ENCODE measurements at places on chromosomes 1 and 21. TPM values are rescaled to one million over a fixed set of nuclear protein-coding genes. Genes with fewer than 3 reads are reported as not detected.

DNA sequence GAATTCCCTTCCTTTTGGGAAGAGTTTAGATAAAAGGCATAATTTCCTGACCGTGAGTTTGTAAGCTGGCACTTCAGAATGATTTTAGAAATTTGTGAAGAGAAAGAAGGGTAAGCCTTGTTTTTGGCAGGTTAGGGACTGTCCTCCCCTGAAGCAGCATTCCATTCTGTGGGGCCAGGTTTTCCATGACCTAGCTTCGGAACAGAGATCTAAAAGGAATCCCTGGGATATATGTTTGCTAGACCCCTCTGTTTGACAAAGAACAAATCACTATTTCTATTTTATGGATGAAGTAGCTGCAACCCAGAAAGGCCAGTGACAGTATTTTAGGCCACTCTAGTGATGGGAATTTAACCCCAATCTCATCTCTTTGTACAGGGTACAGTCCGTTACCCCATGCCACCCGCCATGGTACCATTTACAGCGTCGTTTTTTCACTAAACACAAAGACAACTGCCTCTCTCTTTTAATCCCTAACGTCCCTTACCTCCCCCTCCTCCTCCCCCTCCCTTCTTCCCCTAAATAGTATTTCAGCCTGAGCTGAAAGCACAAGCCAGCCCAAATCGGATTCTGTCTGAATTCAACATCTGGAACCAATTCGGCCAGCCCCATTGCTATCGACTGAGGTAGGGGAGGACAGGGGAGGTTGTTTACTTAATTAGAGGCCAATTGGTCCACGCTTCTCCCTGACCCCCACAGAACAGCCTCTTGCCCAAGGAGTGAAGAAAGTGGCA is 23.4 kb upstream of the IKBKE start:
- no peak for DNase-seq

DNA sequence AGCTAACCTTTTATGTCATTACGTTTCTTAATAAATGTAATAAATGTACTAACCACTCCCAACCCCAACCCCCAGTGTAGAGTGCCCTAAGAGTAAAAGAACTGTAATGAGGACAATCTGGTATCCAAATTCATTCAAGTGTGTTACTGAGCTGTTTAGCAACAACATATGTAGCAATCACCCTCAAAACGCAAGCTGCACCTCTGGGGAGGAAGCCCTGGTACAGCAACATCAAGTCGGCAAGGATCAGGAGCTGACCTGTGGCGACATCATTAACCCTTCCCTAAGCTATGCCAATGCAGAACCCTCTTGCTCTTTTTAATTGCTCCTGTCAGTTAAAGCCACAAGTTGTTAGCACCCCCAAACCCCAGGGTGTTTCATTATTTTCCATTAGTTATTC is 47.1 kb downstream of the STX6 start:
- DNase-seq = no peak

DNA sequence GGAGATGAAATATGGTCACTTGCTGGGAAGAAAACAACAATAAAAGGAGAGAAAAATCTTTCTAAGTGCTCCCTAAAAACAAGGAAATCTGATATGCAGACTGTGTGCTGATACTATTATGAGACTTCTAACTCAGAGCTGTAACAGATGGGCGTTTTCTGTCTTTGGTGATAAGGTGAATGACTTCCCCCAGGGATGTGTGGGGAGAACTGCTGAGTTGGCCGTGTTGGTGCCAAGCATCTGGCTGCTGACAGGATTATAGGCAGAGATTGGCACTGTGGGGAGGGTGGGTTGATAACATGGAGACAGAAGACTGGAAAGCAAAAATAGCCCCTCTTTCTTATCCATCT is 438.5 kb upstream of the PLXNA2 start:
- DNase-seq = no peak

DNA sequence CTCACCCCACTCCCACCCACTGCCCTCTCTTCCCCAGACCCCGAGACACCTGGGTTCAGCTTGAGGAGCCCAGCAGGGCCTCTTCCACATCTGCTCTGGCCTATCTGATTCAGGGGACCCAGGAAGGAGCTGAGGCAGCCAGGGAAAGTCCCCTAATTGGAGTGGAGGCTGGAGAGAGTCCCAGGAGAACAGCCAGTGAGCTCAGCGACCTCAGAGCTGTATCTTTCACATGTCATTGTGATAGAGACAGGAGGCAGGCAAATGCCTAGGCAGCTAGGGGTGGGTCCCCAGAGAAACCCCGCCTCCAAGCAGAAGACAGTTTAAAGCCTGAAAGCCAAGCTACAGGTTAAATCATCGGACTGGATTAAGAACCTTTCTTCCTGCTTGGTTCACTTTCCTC is 122.7 kb downstream of the MATN1 start:
- DNase-seq = no peak

DNA sequence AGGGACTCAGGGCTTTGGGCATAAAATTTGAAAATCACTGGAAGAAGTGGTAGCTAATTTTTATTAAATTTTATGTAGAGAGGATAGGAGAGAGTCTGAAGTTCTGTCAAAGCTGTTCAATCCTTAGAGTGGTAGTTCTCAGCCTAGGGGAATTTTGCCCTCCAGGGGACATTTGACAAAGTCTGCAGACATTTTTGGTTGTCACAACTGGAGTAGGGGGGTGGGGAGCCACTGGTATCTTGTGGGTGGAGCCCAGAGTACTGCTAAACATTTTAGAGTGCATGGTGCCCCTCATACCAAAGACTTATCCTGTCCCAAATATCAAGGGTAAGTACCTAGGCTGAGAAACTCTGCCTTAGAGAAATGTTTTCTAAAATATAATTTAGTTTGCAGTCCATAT is 30.2 kb downstream of the RASAL2 start:
- DNase-seq = peak; percentile 47

CELA2A gene
- not detected for total RNA-seq

DNA sequence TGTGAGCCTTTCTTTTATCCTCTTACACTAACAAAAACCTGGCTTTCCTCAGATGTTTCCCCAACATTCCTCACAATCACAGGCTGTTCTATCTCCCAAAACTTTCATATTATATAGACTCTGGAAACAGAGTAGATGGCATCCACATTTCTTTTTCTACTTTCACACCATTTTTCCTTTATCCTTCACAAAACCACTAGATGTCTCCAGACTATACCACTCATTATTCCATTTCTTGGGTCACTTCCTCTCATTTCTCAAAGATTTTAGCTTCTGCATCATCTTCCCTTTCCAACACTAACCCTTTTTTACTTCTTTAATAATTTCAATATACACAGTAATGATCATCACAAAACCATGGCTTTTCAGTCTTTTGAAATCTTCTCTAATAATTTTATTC is 286.0 kb upstream of the DEPDC1 start:
- DNase-seq = no peak

CELA3A gene
- not detected for total RNA-seq

FMN2 gene
- not detected for total RNA-seq

DNA sequence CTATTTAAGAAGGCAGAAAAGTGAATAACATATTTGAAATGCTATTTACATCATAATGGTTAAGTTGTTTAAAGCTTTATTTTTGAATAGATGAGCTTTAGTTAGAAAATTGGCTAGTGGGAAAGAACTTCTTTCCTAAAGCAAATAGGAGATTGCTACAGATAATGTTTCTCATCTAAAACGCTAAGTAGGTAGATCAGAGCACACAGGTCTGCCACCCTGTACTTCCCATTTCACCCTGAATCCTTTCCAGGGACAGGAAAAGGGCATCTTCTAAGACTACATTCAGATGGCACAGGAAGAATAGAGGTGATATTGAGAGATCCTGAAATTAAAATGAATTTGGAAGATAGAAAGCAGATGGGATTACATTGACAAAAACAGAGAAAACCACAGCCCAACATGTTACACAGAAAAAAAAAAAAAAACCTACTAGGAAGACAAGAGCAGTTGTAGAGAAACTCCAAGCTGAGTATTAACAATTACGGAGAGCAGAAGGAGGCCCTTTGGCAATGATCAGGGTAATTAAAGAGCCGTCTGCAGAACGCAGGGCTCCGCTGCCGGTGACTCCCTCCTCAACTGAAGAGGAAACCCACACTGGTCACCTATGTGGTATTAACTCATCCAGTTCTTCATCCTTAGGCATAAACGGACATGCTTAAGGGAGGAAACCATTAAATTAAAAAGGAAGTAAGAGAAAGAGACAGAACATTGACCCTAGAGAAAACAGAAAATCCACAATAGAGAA is 53.6 kb upstream of the MAP10 start:
- DNase-seq = no peak

DNA sequence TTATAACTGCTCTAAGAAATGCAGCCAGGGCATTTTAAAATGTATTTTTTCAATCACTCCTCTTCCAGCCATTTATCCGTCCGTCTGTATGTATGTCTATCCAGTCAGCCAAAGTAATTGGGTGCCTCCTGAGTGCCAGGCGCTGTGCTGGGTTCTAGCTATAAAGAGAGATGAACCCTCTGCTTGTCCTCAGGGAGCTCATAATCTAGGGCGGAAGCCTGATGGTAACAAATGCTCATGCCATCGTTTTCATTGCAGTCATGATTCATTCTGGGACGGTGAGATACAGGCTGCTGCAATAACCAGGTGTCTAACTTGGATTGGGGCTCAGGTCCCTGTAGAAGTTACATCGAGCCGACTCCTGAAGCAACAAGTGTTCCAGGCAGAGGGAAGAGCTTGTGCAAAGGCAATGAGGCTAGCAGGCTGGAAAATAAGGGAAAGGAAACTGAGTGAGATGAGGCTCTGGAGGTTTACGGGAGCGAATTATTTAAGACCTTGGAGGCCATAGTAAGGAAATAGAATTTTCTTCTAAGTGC is 11.6 kb downstream of the IFI6 start:
- DNase-seq = no peak

DNA sequence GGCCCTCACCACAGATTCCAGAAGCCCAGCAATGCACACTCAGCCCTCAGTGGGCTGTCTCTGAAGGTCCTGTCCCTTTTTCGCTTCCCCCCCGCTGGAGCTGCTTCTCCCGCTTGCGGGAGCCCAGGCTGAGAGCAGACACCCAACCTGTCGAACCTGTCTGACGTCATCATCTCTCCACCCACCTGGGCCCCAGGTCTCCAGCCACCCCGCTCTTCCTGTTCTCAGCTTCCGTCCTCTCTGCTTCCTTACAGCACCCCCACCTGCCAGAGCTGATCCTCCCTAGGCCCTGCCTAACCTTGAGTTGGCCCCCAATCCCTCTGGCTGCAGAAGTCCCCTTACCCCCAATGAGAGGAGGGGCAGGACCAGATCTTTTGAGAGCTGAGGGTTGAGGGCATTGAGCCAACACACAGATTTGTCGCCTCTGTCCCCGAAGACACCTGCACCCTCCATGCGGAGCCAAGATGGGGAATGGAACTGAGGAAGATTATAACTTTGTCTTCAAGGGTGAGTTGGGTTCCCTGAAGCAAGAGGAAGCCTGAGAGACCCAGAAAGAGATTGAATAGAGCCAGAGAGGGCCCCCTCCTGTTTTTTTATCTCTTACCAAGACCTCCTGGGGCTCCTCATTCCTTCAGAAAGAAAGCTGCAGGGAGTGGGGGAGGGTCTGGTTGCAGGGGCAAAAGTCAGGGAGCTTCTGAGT is at the start of gene RAB25:
Gene RAB25 (plus strand): TSS at position 224 of the 700 bp plus-strand sequence. CDS start 241 bp downstream, at position 465.
- DNase-seq = peak; percentile 91

USP25 gene
- total RNA-seq = 46.7 TPM

- DNase-seq = no peak
These were observed 22.7 kb upstream of the TENT5B start for GRCh38 chr1:27035344-27035743.

DNA sequence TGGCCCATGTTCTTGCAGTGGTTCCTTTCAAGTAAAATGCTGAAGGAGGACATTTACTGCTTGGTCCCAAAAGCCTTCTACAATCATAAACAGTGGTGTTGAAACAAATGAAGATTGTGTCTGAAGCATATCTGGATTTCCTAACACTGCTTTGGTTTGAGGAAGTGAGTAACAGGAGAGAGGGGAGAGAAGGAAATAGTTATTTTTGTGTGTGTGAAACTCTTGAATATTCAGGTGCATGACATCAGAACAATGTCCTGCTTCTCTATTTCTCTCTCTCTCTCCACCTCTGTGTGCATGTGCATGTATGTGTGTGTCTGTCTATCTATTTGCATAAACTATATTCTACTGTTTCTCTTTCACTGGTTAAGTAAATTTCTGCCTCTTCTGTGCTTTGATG is 61.4 kb upstream of the TNFSF18 start:
- DNase-seq = no peak

- DNase-seq = no peak
These were observed 9.6 kb upstream of the CD34 start for GRCh38 chr1:207920444-207921021.

- DNase-seq = no peak
These were observed 13.8 kb downstream of the MIER1 start for GRCh38 chr1:66938613-66939012.

HAO2 gene
- 0.39 TPM for total RNA-seq

GRCh38 chr1:109793486-109794318 is 30.0 kb upstream of the EPS8L3 start:
- DNase-seq = no peak

GRCh38 chr1:6097824-6098223 is 52.1 kb downstream of the KCNAB2 start:
- no peak for DNase-seq

DNA sequence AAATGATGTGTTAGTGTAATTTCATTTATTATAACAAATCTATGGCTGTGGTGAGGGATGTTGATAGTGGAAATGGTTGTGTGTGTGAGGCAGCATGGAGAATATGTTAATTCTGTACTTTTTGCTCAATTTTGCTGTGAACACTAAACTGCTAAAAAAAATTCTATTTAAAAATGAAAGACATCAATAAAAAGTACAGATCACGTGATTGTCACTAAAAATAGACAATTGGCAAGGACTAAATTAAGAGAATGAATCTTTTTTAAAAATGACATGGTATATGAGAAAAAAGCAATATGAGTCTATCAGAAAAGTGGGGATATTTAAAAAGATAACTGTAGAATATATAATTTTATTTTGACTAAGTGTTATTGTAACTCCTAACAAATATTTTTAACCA is 15.7 kb upstream of the PIGK start:
- no peak for DNase-seq

DNA sequence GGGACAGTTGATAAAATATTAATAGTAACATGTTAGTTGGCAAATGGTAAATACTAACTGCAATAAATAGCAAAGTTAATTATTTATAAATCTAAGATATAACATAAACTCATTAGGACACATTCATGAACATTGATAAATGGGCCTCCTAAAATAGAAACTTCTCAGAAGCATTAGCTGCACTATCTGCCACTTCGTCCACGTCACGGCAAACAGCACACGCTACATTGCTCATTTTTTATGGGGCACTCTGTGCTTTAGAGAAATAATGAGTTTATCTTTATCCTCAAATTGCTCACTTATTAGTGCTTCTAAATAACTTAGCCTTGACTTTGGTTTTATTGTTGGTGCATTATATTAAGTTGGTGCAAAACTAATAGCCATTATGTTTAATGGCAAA is 16.3 kb upstream of the HPCAL4 start:
- DNase-seq = no peak

Measured in Caco-2 (cell line).